ENCODE measurements at places on chromosomes 12 and 14. TPM values are rescaled to one million over a fixed set of nuclear protein-coding genes. Genes with fewer than 3 reads are reported as not detected.

Gene LALBA
- total RNA-seq = not detected

Gene GPR68
- 23.2 TPM for total RNA-seq

Gene C12orf42
- total RNA-seq = not detected

Gene PMEL
- total RNA-seq = 0.33 TPM

Gene BCAT1
- total RNA-seq = 250 TPM

Gene DENND5B
- total RNA-seq = 10.2 TPM

Gene PRB2
- not detected for total RNA-seq

Gene KRT81
- total RNA-seq = 0.15 TPM

Gene TSPAN9
- total RNA-seq = 14.5 TPM

Gene SLC8A3
- total RNA-seq = under 0.01 TPM

Gene POLE
- total RNA-seq = 11.1 TPM

Gene GLRX5
- 24.5 TPM for total RNA-seq

Gene ERP27
- total RNA-seq = not detected

Gene JPH4
- total RNA-seq = not detected
